ENCODE measurements at places on chromosomes 13 and 19.

DNA sequence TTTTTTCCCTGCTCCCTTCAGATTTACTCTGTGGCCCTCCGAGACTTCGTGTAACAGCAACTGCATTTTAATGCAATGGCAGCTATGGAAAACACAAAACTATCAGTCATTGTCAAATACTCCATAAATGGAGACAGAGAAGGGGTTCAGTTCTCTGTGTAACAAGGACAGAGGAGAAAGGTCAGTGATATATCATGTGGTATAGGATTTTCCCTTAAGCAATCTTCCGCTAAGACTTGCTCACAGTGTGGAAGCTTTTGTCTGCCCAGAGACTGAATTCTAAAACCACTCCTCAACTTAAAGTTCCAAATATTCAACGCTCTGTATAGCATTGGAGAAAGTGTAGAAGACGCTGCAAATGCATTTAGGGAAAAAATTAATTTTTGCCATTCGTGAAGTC is 111.3 kb upstream of the EDNRB start:
- DNase-seq, result no peak

- DNase-seq, result no peak
These were observed 2.6 kb downstream of the EPN1 start for GRCh38 chr19:55677572-55678028.

DNA sequence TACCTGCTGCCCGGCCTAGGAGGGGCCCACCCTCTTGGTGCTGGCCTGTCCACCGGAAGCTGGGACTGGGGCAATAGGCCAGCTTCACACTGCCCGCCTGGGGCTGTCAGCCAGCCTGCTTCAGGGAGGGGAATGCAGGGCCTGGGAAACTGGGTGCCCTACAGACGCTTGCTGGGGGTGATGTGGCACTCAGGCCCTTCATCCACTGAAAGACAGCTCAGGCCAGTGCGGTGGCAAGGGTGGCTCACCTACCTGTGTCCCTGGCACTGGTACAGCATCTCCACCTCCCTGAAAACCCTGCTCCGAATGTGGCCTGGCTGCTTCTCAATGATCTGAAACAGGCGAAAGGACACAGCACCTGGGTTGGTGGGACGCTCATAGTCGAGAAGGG is 7.8 kb downstream of the MKNK2 start:
- no peak for DNase-seq

- DNase-seq, result no peak
These were observed 30.5 kb downstream of the STK24 start for GRCh38 chr13:98546402-98546801.

DNA sequence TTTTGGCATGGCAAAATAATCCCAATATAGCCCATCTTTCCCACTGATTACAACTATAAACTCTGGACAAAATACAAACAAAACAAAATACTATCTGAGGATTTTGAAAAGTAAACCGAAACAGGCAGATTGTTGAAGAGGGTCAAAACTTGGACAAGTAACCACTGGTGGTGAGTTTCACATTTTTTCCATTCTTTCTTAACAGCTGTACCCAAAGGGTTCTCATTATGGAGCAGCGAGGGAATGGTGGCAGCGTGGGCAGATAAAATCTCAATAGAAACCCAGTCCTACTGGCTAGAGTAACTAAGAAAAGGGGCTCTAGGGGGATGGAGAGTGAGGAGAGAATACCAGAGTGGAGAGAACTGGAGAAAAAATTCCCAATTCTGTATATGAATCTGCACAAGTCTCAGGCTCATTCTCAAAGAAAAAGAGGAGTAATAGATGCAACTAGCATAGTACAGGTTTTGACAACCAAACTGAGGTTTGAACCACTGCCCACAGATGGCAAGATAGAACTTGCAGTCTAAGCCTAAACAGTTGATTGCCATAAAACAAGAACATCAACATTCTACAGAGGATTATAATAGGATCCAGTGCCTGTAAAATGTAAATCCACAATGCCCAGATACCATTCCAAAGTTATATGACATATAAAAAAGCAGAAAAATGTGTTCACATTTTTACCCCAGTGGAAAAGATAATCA is 284.5 kb downstream of the KCNRG start:
- DNase-seq, result no peak

DNA sequence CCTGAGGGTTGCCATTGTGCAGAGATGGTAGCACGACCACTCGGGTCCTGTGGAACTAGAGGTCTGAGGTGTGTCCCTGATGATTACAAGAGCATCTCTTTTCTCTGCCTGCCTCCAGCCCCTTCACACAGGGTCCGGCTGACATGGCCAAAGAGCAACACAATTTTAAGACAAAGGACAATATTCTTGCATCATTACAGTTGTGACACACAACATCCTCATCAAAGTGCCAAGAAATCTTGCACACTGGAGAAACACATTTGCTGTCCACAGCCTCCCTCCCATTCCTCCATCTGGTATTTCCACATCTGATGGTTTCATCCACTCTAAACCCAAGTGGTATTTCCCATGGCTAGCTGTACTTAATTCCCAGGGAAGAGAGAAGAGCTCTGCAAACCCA is 12.8 kb downstream of the COL4A1 start:
- DNase-seq, result no peak

GRCh38 chr13:48833412-48833811 is 142.3 kb upstream of the FNDC3A start:
- no peak for DNase-seq

GRCh38 chr19:17479325-17479791 is 9.0 kb downstream of the SLC27A1 start:
- DNase-seq, result no peak

DNA sequence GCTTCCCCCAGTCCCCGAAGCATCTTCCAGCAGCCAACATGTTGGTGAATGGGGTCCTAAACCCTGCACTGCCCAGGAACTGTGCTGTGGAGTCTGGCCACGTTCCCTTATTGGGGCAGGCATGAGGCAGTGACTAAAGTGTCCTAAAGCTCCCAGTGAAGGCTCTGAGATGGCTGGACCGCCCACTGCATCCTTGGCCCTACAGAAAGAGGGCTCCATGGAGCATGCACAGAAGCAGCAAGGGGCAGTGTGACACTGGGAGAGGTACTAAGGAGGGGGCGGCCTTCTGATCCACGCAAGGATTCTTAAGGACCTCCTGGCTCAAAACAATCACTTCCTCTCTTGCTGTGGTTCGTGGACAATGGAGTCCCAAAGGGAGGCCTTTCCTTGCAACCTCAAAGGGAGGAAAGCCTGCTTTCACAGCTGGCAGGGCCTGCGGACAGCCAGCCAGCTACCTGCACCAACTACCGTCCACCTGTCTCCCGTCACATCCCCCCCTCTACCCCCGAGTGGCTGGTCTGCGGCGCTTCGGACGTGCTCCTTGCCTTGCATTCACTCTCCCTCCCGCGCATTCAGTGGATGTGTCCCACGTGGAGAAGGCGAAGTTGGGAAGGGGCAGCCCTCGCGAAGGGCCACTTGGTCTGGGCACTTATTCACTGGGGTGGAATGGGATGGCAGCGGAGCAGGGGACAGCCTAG is 63.9 kb upstream of the STARD13 start:
- no peak for DNase-seq

GRCh38 chr13:40233731-40234195 is 432.7 kb downstream of the FOXO1 start:
- no peak for DNase-seq

GRCh38 chr13:34381228-34381627 is 560.8 kb upstream of the NBEA start:
- DNase-seq, result no peak

DNA sequence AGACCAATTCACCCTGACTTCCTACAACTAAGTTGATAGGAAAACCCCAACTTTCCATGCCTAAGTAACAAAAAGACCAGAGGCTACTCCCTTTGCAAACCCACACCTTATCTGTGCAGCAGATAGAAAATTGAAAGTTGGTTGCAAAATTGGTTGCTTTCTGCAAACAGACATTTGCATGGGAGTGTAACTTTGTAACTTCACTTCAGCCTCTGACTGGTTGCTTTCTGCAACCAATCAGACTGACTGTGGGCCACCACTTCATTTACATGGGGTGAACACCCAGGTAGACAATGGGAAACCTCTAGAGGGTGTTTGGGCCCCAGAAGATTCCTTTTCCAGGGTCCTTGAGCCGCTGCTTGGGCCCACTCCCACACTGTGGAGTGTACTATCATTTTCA is 9.8 kb downstream of the TEX30 start:
- DNase-seq, result no peak

DNA sequence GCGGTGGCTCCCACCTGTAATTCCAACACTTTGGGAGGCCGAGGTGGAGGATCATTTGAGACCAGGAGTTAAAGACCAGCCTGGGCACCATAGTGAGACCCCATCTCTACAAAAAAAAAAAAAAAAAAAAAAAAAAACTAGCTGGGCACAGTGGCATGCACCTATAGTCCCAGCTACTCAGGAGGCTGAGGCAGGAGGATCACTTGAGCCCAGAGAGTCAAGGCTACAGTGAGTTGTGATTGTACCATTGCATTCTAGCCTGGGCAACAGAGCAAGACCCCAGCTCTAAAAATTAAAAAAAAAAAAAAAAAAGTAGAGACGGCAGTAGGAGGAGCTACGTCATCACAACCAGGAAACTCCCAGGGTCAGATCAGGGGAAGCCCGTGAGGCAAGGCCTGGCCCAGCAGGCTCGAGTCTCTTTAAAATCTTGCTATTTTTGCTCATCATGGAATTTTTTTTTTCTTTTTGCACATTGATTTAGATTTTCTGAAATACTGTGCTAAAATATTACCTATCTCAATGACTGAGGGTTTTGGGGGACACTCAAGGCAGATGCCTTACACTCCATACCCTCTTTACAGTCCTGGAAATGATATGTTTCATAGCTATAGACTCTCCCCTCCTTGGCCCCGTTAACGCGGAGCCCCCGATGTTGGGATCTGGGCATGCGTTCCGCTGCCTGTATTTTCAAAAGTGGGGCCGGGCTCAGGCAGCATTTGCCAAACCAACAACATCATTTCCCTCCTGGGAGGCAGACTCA is 44.4 kb upstream of the USE1 start:
- peak; percentile 16 for DNase-seq

DNA sequence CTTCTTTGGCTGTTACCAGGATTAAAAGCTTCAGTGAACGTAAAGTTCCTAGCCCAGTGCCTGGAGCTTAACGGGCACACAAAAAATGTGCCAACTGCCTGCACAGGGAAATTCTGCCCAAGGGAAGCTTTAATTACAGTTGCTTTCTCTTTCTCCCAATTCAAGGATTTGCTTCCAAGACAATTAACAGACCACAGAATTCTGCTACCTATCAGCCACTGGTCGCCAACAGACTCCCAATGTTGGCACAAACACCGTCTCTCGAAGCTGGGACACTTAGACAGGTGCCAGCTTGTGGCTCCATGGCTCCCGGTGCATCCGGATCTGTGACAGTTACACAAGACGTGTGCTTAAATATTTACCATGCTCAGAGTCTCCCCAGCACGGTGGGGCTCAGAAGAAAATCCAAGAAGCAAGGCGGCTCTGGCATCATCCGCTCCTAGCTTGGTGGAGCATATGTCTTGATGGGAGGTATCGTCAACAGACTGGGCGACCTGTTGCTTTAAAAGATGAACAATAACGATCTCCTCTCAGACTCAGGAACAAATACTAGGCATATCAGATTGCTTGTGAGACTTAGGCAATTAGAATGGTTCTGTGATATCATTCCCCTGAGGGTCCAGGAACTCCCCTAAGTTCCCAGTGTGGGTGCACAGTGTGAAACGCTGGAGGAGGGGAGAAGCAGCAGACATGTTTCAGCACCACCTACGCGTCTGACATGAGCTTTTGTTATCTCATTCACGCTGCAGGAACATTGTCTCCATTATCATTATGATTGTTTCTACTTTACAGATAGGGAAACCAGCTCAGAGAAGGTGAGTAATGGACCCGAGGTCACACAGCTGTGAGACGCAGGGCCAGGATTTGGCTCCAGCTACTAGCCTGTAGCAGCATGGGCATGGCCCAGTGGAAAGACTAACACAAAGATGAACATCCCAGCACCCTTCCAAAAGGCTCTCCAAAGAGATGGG is 61.6 kb downstream of the ALOX5AP start:
- DNase-seq, result no peak

GRCh38 chr13:28401303-28402056 is 93.4 kb downstream of the FLT1 start:
- peak; percentile 32 for DNase-seq

DNA sequence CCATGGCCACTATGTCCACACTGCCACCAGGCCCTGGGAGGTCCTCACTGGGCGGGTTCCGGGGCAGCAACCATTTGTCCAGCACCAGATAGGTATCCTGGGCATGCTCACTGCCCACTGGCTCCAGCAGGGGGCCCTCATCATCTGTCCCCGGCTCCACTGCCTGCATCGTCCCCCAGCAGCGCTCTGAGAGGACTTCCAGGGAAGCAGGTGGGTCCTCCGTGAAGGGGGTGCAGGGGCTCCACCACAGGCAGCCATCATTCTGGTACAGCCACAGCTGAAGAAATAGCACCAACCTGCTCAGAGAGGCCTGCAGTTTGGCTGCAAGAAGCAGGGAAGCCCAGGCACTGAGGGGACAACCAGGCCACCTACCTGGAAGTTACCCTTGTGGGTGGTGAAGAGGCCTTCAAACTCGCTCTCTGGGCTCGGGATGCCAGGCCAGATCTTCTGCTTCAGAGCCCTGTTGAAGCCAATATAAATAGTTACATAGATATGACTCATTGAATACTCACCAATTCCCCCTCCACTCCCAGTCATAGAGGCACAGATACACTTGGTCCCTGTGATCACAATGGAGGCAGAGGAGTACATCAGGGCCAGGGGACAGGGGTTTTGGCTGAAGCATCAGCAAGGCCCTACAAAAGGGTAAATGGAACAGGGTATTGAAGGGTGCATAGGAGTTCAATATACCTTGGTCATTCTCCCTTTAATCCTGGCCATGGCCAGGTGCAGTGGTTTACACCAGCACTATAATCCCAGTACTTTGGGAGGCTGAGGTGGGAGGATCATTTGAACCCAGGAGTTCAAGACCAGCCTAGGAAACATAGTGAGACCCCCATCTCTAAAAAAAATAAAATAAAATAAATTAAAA is 4.1 kb downstream of the SWSAP1 start:
- peak; percentile 35 for DNase-seq

DNA sequence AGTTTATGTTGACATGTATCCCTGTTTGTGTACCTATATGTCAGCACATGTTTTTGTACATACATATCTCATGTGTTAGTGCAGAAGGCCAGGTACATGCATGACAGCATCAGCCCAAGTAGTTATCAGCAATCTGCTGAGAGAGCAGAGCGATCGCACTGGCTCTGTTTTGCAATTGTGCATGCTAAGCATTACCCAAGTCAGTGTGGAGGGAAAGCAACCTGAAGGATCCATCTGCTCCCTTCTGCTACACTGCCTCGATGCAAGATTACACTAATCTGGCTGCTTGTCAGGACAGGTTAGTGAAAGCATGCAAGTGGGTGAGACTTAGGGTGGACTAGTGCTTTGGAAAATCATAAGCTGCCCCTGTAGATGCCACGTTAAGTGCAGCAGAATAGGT is 211.8 kb downstream of the PCCA start:
- no peak for DNase-seq

- peak; percentile 67 for DNase-seq
These were observed 28.4 kb downstream of the UBAC2 start for GRCh38 chr13:99228737-99229691.

Data from activated CD4-positive, alpha-beta T cell treated with anti-CD3 and anti-CD28 coated beads, Interleukin-10, Interleukin-2, amounts not matched to agents 100 ng/mL and 50 ng/mL, durations not matched to agents 16 hours and 8 hours (primary cell).